GM18507 (cell line): ENCODE measurements at places on chromosomes 3 and 15.

DNA sequence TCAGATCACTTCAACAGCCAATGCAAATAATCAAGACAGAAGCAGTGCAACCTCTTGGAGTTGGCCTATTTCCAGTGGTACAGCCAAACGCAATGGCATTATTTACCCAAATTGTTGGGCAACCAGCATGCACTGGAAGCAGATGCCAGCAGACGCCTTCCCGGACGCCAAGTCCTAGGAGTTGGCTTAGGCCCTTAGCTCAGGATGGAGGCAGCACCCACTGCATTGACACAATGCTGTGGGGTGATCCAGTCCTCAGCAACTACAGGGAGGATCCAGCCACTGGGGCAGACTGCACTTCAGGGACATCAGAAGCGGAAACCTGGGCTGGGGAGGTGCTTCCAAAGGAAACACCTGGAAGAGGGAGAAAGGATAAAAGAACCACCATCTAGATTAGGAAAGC is 290.4 kb downstream of the FAM43A start:
- DNase-seq = no peak

GRCh38 chr15:89108835-89109234 is 20.6 kb downstream of the ABHD2 start:
- DNase-seq = no peak

GRCh38 chr3:153277029-153277428 is 115.0 kb downstream of the RAP2B start:
- no peak for DNase-seq

DNA sequence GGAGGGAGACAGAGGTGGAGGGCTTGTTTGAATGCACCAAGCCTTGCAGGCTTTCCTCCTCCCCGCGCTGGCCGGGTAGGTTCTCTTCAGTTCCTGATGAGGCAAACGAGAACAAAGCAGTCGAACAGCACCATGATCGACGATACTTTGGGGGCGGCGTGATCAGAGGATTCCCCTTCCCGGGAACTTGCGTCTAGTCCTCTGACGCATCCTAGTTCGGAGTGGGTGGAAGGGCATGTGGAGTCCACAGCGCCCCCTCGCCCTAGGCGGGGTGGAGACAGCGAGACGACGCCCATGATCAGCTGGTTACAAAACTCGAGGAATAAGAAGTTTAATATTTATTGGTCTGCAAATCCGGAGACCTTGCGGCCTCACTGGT is 452 bp upstream of the SV2B start:
- no peak for DNase-seq
